ENCODE measurements at places on chromosomes 1 and 21.

DNA sequence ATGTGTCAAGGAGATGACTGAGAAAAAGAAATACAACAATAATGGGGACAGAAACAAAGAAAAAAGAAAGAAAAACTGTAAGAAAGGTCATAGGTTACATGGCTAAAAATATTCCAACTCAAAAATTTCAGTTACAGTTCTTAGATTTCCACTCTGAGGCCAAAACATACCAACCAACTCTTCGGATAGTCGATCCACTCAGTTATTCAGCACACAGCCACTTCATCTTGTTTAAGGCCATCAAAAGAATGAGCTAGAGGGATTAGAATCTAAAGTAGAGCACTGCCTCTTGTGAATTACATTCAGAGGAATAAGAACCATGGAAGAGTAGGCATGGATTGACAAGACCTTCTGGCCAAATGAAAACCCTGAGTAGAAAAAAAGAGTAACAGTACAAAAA lies 277.0 kb downstream of the MRPL39 start:
- no peak for DNase-seq

- DNase-seq = no peak
Measured at GRCh38 chr1:61121631-61122030, 39.3 kb downstream of the NFIA start.

- no peak for DNase-seq
Measured at GRCh38 chr1:119732465-119733168, 20.9 kb downstream of the PHGDH start.

- no peak for DNase-seq
Measured at GRCh38 chr1:93339171-93339697, 6.5 kb upstream of the DR1 start.

DNA sequence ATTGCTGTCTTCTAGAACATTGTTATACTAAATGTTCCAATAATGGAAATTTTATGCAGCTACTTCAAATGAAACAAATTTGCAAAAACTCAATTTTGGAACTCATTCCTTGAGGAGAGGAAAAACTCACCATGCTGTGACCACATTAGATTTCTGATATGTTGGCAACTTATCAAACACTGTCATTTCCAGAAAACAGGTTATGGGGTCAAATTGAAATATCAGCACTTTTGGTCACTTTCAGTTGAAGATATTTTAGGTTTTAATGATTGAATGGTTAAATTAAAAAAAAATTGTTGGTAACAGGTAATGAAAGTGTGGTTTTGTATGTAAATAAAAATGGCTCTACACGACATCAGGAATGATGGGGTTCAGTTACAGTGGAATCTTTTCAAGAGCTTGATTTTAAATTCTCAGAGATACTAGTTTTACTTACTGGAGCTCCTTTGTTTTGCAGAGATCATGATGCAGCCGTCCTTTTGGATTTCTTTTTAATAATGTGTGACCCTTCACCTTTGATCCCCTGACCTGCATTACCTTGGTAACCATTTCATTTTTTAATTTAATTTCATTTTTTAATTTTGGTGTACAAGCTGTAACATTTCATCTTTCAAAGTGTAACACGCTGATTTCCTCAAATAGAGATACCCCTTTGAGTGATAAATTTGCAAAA lies 86.2 kb downstream of the CAMTA1 start:
- no peak for DNase-seq

DNA sequence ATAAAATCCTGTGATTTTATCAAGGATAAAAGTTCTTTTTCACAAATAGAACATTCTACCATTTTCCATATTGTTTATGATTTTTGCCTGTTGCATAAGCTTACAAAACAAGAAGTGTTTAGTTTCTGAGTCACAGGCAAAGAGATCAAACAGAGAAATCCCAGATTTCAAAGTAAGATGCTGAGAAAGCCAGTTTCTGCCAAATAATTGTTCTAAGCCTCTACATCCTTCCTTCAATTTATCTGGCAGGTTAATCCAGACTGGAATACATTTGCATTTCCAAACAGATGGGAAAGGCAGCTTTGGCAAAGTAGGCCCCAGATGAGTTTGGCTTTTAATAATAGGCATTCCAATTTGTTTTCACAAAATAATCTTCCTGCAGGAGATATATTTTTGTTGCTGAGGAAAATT lies 2.5 kb downstream of the SLC1A7 start:
- no peak for DNase-seq

- no peak for DNase-seq
Measured at GRCh38 chr1:15029786-15030185, 123.8 kb upstream of the TMEM51 start.

DNA sequence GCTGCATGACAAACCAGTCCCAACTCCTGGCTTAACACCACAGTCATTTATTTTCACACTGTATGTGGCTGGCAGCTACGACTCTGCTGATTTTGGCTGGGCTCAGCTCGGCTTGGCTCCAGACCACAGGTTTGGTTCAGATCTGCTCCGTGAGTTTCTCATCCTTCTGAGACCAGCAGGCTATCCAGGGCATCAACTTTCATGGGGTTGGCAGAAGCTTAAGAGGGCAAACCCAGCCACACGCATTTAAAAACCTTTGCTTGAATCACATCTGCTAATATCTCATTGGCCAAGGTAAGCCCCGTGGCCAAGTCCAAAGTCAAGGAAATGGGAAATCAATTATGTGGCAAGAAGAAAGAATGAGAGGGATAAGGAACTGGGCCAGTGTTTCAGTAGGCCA lies 574.2 kb downstream of the MATN1 start:
- DNase-seq = no peak

- DNase-seq = peak; percentile 63
Measured at GRCh38 chr21:41610042-41610839, 102.3 kb upstream of the TMPRSS2 start.

DNA sequence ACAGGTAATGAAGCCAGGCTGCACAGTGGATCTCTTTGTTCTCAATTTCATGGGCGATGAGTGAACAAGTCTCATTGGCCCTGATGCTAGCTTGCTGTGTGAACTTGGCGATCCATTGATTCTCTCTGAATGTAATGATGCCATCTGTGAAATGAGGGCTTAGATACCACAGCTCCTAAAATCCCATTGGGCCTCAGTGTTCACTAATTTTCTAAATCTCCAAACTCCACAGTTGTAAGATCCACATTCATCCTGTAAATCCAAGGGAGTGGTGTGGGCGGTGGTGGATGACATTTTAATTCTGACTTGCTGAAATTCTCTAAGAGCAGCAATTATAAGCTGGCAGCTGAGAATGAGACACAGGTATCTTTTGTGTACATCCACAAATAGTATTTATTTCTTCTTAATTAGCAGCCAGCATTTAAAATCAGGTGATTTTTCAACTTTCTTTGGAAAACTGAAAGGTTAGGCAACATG lies 9.6 kb upstream of the ACTL8 start:
- DNase-seq = no peak

DNA sequence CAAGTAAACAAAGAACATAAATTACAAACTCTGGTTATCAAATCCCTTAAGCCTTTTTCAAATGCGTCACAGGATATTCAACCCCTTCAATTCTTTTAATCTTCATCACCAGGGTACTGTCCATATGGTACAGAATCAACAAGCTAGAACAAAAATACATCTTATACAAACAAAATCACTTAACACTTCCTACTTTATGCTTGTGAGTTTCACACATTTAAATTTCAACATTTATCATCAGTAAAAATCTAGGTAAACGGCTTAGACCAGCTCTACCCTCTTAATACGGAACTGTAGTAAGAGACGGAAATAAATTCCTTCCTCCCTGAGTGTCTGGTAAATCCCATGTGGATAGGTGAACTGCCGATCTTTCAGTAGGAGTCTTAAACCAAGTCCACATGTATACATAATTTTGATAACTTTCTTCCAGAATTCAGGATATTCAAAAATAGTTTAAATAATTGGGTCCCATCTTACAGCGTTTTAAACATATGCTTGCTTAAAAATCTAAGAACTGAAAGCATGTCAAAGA lies 1.0 kb downstream of the CCDC181 start:
- DNase-seq = no peak

DNA sequence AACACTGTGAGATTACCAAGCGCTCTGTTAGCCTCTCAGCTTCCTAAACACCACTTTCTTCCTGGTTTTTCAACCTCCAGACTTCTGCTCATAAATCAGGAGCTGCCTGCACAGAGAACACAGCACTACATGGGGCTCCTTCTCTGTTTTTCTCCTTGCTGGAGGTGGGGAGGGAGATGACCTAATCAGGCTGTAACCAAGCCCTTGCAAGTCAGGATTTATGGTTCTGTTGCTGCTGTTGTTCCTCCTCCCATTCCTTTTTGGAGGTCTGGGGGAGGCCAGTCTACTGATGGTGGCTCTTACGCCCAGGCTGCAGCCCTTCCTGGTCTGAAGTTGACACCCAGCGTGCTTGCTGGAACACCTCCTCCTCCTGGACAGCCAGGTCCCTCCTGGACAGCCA lies 80.9 kb upstream of the AJAP1 start:
- DNase-seq = no peak

- no peak for DNase-seq
Measured at GRCh38 chr1:27762033-27762432, 11.0 kb upstream of the STX12 start.

- DNase-seq = no peak
Measured at GRCh38 chr1:184296466-184297243, 90.2 kb upstream of the C1orf21 start.

DNA sequence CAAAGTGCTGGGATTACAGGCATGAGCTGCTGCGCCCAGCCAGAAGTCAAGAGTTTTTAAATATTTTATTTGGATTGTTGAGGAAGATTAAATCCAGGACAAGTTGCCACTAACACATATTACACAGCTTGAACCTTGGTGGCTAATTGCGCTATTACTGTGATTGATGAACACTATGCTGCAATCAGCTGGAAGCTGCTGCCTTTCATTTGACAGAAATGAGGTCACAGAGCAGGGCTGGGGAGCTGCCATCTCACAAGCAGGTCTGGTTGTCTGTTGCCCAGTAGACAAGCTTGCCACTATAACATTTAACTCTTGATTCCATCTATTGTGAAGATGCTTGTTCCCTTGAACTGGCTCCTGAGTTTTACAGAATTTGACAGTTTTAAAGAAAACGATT lies 37.4 kb upstream of the NRDC start:
- no peak for DNase-seq

- DNase-seq = no peak
Measured at GRCh38 chr1:110462093-110462492, 11.1 kb downstream of the PROK1 start.

DNA sequence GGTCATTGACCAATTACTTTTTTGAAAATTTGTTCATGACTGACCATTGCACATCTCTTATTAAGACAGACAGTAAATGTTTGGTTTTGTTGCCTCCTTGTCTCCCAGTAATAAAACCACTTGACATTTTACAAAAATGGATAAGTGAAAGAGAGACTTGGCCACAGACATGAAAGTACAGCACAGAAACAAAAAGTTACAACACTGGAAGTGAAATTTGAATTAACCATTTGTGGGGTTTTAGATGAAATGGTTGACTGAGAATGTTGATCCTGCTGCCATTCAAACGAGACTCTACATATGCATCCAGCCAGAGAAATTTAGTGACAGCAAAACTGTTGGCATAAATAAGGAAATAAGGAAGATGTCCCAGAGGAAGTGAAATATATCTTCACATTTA lies 79.3 kb upstream of the B3GALT2 start:
- DNase-seq = no peak

GRCh38 chr1:117653732-117654492 lies 48.1 kb downstream of the TENT5C start:
- peak; percentile 58 for DNase-seq

GRCh38 chr1:188642704-188643103 lies 1814.0 kb downstream of the PLA2G4A start:
- no peak for DNase-seq

- DNase-seq = peak; percentile 83
Measured at GRCh38 chr1:161440312-161440894, 64.9 kb upstream of the FCGR2A start.

DNA sequence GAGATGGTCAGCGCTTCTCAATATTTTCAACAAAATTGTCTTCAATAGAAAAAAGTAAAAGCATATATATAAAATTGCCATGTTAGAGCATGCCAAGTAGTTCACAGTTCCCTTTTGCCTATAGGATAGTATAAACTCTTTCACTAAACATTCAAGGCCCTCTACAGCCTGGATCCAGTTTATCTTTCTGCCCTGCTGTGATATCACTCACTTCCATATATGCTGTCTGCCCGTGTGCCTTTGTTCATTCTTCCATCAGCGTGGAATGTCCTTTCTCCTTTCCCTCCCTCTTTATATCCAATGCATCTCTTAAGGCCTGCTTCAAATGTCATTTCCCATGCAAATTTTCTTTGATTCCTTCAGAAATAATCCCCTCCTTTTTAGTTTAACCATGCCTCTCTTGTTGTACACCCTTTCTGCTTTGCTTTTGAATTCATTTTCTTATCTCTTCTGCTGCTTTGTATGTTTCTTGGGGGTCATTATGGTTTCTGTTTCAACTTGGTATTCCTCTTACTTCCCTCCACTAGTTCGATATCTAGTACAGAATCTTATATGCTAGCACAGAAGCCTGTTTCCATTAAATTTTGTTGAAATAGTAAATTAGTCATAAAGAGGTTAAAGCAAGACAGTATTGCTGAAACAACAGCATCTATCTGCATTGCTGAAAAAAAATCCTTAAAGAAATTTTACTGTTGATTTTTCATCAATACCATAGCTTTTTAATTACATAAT lies 44.7 kb downstream of the XCL2 start:
- DNase-seq = no peak

GRCh38 chr1:172338295-172338735 lies 82.2 kb upstream of the C1orf105 start:
- peak; percentile 82 for DNase-seq

- DNase-seq = no peak
Measured at GRCh38 chr1:26585471-26585870, 55.9 kb downstream of the RPS6KA1 start.

- no peak for DNase-seq
Measured at GRCh38 chr1:245874942-245875580, 632.0 kb downstream of the SMYD3 start.

DNA sequence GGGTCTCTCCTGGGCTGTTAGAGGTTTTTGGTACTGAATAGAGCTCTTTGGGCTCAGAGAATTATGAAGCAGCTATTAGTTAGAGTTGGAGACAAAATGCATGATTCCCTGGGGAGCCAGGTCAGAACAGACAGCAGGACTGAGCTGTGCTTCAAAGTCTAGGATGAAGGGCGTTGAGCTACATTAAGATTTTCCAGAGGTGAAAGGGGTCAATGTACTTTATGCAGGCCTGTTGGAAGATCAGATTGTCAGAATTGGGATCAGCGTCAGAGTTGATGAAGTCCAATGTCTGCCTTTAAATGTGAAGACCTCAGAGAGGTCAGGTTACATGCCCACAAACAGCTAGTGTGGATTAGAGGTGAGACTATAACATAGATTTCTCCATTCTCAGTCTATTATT lies 53.8 kb downstream of the RGS5 start:
- no peak for DNase-seq

- no peak for DNase-seq
Measured at GRCh38 chr1:167860231-167860923, 53.6 kb downstream of the ADCY10 start.

Data from activated CD4-positive, alpha-beta T cell treated with anti-CD3 and anti-CD28 coated beads for 36 hours (primary cell).